ELR (cell line): ENCODE measurements at places on chromosomes 6 and 20.

DNA sequence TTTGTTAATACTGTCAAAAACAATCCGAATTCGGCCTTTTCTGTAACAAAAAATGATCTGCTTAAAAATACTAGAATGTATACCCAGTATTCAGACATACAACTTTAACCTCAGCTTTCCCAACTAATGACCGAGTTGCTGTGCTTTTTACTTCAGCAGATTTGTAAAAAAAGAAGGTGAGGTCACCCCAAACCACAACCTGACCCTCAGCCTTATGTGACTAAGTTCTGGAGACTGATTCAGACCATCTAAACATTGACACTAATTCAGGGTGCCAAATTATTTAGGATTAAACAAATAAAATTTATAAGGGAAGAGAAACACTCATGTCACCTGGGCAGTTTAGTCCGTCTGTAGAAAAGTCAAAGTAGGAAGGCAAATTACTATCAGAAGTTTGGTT lies 7.7 kb downstream of the CCN6 start:
- DNase-seq: peak; percentile 68

- DNase-seq: no peak
Observed at GRCh38 chr6:130118236-130118635, 99.9 kb downstream of the L3MBTL3 start.

DNA sequence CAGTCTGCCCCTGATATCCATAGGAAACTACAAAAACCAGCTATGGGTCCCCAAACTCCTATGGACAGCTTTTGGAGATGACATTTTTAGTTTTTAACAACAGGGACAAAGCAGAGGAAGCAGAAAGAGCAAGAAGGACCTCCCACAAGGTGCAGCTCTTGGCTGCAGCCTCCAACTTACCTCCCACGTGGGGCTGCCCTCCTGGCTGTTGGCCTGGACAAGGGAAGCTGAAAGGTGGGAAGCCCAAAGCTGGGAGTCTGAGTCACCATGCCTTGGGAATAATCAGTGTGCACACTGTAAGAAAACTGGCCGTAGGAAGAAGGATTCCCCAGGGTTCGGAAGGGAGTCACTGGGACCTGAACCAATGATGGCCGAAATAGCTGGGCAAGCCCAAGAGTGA lies 51.8 kb upstream of the PAX1 start:
- no peak for DNase-seq

DNA sequence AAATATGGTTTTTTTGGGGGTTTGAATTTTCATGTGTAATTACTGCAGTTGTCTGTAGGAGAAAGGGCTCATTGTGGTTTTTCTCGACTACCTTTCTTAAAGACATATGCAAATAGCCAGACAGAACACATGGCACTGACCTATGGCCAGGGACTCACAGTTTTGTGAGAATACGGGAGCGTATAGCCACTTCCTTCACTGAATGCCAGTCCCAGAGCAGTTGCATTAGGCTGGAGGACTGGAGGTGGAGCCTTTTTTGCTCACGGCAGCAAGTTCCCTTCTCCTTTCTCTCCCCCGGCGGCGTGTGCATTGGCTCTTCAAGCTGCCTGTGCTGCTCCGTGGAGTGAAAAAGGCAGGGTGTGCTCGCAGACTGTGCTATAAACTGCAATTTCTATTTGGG lies 114.9 kb downstream of the AKAP7 start:
- DNase-seq: peak; percentile 43

GRCh38 chr6:161584051-161584450 lies 310.2 kb upstream of the AGPAT4 start:
- DNase-seq: peak; percentile 45

GRCh38 chr6:40714143-40714542 lies 127.0 kb upstream of the LRFN2 start:
- DNase-seq: no peak

- no peak for DNase-seq
Observed at GRCh38 chr6:74145931-74146330, 449.9 kb downstream of the CD109 start.

- DNase-seq: no peak
Observed at GRCh38 chr20:1625083-1625690, 5.4 kb upstream of the SIRPB1 start.

DNA sequence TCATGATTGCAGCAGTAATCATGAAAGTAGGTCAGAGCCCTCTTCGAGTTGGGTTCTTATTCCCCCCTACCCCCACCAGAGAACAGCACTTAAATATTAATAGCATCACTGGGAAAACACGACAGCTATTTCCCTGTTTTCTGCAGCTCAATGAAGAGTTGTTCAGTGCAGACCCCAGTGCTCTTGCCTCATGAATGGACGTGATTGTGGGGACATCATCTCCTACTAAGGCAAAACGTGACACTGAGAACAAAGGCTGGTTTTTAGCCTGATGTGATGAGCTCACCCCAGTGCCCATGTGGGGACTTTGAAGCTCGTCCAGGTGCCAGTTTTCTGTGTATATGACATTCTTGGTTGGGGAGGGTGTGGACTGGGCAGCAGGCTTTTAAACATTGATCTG lies 105.9 kb downstream of the SLC35F1 start:
- no peak for DNase-seq

GRCh38 chr20:63264519-63264918 lies 8.1 kb upstream of the ARFGAP1 start:
- DNase-seq: no peak

GRCh38 chr6:126941751-126942150 lies 176.7 kb upstream of the RSPO3 start:
- no peak for DNase-seq

DNA sequence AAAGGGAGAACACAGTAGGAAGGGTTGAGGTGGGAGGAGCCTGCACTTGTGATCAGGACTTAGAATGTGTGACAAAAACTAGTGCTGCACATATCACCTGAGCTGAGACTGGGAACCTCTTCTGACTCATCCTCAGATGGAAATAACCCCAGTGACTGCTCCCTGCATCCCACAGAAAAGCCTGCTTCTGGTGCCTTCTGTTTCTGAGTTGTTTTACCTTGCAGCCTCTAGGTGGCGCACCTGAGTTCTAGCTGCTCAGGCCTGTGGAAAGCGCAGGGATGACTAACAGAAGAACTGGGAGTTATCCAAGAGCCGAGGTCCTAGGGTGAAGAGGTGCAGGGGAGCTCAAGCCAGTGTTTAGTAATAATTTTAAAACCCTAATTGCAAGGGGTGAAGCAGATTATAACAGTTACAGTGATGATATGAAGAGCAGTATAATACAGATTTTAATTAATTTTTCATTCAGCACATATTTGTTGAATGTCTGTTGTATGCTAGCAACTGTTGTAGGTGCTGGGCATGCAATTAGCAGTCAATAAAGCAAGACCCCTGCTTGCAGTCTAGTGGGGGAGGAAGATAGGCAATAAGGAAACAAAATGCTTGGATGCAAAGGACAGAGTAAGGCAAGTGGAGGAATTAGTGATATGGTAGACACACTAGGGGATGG lies 302.5 kb downstream of the DHX35 start:
- peak; percentile 78 for DNase-seq

DNA sequence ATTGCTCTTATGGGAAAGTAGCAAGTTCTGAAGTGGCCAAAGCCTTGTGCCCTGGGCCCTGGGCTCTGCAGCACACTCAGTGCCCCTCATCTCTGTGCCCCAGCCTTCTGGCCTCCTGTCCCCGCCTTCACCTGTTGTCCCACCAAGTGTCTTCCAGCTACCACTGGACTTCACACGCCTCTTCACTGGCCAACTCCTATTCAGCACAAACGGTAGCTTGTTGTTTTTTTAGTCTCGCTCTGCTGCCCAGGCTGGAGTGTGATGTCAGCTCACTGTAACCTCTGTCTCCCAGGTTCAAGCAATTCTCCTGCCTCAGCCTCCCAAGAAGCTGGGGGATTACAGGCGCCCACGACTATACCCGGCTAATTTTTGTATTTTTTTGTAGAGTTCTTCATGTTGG lies 4.8 kb downstream of the CCHCR1 start:
- no peak for DNase-seq

DNA sequence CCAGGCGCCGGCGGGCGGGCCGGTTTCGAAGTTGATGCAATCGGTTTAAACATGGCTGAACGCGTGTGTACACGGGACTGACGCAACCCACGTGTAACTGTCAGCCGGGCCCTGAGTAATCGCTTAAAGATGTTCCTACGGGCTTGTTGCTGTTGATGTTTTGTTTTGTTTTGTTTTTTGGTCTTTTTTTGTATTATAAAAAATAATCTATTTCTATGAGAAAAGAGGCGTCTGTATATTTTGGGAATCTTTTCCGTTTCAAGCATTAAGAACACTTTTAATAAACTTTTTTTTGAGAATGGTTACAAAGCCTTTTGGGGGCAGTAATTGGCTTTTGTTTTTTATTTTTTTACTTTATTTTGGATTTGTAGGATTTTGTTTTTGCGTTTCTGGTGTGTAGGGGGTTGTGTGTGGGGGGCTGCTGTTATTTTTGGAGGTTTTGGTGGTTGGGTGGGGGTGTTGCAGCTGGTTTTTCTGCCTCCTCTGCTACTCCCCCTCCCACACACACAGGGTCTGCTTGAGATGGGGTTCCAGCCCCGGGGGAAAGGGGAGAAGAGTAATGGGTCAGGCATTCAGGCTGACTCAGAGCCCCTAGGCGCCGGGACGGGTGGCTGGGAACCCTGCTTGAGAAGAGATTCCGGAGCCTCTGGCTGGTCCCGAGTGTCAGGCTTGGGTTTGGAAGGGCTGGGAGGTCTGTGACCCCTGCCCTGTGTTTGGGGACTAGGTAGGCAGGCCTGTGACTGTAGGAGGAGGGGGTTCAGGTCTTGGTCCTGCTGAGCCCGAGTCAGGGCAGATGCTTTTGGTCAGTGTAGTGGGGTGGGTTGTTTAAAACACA lies 2.0 kb downstream of the CEBPB start:
- DNase-seq: peak; percentile 98

GRCh38 chr6:111972745-111973117 lies 81.2 kb upstream of the CCN6 start:
- DNase-seq: no peak

GRCh38 chr6:136435101-136435500 lies 115.1 kb downstream of the MAP7 start:
- no peak for DNase-seq

GRCh38 chr6:35470663-35471120 lies 2.5 kb downstream of the RPL10A start:
- no peak for DNase-seq

- no peak for DNase-seq
Observed at GRCh38 chr6:165863801-165864200, 200.8 kb upstream of the PDE10A start.

DNA sequence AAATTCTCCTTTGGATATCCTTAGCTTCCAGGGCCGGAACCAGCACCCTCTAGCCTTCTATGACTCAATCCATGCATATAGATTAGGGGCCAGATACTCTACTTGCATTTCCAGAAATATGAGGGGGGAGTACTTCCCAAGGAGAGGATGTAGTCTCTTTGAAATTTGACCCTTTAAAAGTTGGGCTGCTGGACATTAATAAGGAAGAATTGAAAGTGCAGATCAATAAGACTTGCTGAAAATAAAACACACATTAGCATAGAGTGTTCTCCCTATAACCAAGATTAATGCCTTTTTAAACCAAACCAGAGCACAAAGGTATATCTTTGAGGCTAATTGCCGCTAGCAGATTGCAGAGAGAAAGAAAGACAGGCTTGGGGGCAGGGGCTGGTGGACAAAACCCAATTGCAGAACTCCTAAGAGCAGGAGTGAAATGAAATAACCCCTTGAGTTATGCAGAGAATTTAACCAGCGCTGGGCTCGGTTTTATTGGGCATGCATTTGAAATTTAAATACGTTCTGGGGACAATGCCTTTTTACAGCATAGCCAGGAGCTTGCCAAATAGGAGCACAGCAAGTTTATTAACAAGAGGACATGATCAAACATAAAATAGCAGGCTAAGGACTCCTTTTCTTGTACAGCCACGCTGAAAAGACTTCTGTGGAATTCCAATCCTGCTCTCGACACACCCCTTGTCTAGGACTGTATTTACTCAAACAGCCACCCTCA lies 108.2 kb upstream of the SALL4 start:
- DNase-seq: peak; percentile 48

DNA sequence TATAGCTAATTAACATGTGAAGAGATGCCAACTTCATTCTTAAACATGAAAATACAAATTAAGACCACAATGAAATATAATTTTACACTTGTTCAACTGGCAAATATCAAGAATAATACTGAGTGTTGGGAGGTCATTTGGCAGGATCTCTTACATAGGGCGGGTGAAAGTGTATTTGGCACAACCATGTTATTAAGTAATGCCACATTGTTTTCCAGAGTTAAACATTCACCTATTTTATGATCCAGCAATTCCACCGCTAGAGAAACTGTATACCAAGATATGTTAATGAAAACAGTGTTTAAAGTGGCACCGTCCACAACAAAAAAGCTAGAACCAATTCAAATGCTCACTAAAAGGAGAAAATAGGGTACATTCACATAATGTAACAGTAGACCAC lies 14.1 kb downstream of the MOCS1 start:
- no peak for DNase-seq

GRCh38 chr6:56655249-56655648 lies 12.6 kb upstream of the DST start:
- DNase-seq: no peak

- DNase-seq: no peak
Observed at GRCh38 chr20:50730765-50731054, 670 bp upstream of the PARD6B start.

GRCh38 chr20:10660661-10661060 lies 13.1 kb downstream of the JAG1 start:
- peak; percentile 38 for DNase-seq

DNA sequence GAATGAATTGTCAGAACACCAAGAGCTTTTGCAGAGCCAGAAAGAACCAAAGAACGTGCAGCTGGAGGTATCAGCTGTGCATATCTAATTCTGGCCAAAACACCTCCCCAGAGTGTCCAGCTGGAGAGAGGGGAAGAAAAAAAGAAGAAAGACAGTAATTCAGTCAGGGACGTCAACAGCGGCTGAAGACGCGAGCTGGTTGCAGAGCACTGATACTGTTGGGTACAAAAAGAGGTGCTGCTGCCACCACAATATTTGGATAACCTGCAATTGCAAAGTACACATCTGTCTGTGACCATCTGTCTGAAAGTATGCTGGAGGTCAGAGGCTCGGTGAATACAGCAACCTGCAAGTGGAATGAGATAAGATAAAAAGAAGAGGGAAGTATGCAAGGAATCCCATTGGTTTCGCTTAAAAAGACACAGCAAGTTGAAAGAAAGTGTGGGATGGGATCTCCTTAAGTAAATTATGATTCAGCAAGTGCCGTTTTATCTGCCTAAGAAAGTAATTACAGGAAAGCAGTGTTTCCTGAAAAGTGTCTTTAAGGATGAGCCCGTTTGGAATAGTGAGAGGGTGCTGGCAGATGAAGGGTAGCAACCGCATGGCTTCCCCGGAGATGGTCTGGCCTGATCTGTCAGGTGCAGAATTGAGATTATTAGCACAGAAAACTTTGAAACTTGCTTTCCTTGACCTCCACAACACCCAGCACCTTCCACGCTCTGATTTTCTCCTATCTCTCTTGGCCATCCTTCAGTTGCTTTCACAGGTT lies 189.9 kb upstream of the PRDM1 start:
- DNase-seq: no peak

- no peak for DNase-seq
Observed at GRCh38 chr20:17660667-17661066, 21.4 kb downstream of the RRBP1 start.

DNA sequence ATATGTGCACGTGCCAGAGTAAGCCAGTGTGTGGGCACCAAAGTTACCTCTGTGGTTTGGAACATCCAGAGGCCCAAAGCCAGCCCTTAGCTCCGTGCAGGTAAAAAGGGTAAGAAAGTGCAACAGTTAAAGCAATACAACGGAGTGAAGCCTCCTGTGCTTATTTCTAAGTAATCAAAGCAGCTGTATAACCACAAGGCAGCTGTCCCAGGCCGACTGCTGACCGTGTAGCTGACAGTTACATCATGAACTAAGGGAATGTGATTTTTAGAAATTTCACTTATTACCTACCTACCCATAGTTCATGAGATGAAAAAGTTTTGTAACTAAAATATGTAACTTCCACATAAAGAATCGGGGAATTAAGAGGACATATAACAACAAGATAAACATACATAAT lies 121.2 kb upstream of the QKI start:
- DNase-seq: no peak
